CD4-positive, alpha-beta T cell treated with Interleukin-6 at 100 ng/mL for 8 hours (primary cell): ENCODE measurements at places on chromosomes 13 and 19.

- no peak for DNase-seq
Observed at GRCh38 chr19:4977299-4978174, 8.6 kb downstream of the KDM4B start.

GRCh38 chr19:18542941-18543813, at the start of gene FKBP8:
Gene FKBP8 (minus strand): TSS chr19:18543573. CDS start chr19:18541970, 1,603 bp downstream.
- peak; percentile 92 for DNase-seq

- DNase-seq = no peak
Observed at GRCh38 chr13:100476963-100477362, 111.6 kb downstream of the GGACT start.

DNA sequence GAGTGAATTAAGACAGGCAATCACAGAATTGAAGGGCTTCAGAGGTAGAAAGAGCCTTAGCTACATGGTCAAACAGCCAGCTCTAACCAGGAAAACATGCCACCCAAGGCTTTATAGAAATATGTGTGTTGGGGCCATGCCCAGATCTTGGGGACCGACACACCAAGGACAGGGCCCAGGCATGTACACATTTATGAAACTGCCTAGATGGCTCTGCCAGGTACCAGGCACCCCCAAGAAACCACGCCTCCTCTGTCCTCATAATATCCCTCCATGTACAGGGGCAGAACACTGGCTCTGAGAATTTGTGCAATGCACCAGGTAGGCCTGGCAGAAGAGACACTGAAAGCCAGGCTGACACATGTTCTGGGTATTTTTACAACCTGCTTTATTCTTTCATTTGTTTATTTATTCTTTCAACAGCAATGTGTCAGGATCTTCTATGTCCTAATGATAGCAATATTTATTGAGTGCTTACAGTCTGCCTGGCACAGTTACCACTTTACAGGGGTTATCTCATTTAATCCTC, 137.9 kb upstream of the LSM14A start:
- no peak for DNase-seq

GRCh38 chr13:101217086-101217485, 199.2 kb downstream of the NALCN start:
- no peak for DNase-seq

- no peak for DNase-seq
Observed at GRCh38 chr13:47859165-47859564, 141.9 kb downstream of the SUCLA2 start.

DNA sequence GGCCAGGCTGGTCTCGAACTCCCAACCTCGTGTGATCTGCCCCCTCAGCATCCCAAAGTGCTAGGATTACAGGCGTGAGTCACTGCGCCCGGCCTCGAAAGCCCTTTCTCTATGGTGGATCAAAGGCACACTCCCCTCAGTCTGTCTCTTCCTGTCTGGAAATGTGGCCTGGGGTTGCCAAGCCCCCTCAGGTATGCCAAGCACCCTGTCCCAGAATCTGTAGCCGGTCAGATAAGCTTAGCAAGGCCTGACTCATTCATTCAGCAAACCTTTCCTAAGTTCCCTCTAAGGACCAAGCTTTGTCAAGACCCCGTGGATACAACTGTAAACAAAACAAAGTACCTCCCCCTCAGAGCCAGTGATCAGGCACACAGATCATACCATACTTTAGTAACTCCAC, 14.1 kb downstream of the NUCB1 start:
- no peak for DNase-seq

GRCh38 chr13:30119476-30119875, 187.9 kb downstream of the KATNAL1 start:
- DNase-seq = peak; percentile 45
